Cerebellar nuclear complex (tissue), 1 donor: ENCODE measurements at places on chromosomes 3 and 15.

DNA sequence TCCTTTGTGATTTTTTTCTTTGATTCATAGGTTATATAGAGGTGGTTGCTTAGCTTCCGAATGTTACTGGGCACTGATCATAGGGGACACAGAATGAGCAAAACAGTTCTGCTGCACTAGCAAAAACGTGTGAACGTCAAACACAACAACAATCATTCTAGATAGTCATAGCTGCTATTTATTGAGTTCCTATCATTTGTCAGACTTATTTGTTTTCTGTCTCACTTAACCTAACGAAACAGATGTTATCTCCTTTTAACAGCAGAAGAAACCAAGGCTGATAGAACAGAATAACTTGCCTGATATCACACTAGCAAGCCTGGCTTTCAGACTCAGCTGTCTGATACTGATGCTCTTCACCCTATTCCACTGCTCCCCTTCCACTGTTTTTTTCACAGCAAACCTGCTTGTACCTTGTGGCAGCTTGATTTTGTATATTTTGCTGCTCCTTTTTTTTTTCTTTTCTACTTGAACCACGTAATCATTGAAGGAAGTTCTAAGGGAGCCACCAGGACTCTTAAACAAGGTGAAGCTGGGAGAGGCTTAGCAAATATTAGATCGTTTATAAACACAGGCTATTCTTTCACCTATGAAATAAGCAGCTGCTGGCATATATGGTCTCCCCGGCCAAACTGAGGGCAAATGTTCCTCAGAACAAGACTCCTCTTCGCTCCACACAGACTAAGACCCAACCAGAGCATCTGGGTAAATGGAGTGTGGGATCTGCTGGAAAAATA is 78.8 kb downstream of the MCF2L2 start:
- no peak for DNase-seq

- no peak for DNase-seq
Measured at GRCh38 chr15:89352476-89352875, 17.9 kb upstream of the POLG start.

- no peak for DNase-seq
Measured at GRCh38 chr3:11717301-11717700, 73.6 kb upstream of the VGLL4 start.

DNA sequence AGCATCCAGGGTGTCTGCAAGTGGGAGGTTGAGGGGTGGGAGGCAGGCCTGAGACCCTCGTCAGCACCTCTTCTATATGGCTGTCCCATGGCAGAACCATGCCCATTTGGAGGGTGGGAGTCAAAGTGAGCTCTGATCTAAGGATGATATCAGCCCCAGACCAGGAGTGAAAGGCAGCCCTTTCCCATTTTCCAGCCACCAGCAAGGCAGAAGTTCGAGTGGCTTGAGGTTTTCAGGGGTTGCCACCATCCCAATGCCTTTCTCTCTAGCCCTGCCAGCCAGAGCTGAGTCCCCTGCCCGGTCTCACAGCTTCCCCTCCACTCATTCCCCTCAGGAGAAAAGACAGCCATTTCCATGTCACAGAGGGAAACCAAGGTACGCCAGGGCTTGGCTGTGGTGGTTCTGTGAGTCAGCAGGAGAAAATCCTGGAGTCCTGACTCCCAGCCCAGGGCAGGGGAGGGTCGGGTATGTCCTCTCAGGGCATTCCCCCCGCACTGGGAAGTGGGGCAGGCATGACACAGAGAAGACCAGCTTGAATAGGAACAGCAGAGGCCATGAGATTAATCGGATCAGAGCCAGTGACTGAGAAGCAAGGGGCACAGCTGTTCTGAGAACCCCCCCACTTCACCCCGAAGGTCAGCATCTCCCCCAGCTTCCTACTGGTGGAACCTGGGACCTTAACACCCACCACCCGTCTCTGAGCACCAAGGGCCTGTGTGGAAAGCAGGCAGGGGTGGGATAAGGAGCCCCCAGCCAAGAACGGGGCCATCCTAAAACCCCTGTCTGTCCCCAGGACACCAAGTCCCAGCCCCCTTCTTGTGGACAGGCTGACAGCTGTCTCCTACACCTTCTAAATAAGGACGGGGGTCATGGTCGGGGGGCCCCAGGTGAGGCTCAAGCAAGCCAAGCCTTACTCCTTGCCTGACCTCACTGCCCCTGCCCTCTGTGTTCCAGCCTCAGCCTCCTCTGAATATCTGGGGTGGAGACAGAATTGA is 965 bp upstream of the SLC38A3 start:
- DNase-seq = no peak

DNA sequence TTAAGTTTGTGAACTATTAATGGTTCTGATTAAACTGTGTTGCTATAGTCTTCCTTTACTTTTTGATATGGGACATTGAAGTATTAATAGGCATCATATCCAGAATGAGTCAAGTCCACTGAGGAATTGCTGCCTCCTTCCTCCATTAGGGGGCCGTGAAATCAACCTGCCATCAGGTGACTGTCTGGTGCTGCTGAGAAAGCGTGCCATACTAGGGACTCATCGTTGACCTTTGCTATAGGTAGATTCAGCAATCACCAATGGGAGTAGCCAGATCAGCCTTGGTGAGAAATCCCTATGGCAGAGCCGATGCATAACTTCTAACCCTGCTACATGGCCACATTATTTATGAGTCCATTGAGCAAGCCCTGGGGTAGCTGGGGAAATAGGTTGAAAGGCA is 30.1 kb upstream of the SLC28A2 start:
- DNase-seq = no peak

GRCh38 chr3:186532598-186533072 is 11.5 kb downstream of the CRYGS start:
- no peak for DNase-seq

DNA sequence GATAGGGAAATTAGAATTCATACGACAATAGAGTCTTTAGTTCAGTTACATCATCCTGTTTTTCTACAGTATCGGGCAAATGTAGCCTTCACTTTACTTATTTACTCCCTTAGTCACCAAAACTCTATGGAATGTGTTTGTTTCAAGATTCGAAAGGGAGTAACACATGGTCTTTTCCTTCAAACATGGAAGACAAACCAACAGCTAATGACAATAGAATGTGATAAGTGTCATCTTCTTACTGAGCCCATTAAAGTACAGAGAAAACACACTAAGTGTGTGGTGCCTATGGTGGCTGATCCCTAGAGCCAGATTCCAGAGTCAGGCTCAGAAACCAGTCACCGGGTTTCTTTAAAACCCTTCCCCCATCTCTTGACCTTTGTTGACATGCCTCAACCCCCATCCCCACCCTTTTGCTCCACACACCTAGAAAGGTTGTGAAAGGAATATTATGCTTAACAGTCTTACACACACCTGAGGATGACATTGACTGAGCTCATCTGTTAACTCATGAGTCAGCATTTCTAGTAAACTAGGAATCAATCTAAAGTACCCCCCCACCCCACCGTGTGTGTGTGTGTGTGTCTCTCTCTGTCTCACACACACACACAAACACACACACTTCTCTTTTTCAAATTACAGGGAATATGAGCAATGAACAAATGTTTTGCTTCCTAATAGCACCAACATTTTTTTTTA is 549.6 kb upstream of the CCDC54 start:
- DNase-seq = no peak

DNA sequence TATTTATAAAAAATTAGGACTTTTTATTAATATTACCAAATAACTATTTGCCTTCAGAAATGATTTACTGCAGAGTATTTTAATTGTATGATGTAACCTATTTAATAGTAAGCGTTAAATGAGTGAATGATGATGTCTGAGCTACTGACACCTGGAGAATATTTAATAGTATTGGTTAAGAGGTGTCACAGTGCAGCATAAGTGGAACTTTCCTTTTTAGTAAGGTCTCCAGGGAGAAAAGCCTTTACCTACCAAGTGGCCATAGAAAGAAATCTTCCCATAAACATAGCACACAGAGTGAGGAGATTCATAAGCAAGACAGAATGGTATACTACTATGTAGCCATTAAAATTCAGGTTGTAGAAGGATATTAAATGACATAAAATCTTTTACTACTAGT is 441.7 kb downstream of the TBL1XR1 start:
- no peak for DNase-seq

GRCh38 chr3:81920816-81921215 is 159.4 kb upstream of the GBE1 start:
- no peak for DNase-seq
